GM12891 (cell line): ENCODE measurements at places on chromosomes 13 and 19.

DNA sequence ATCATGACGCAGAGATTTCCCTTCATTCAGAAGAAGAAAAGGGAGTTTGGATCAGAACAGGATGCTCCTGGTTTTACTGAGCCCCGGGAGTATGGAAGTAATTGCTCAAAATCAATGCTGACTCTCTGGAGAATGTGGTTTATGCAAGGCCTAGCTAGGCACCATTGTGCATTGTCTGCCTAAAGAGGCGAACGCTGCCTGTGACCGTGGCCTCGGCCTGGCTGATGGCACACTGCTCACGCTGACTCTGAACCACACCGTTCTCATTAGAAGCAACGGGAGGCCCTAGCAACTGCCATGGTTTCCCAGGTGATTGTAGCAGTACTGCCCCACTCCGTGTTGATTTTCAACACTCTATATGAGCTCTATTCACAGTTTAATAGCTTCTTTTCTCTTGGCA is 41.7 kb upstream of the UBL3 start:
- DNase-seq, result no peak

GRCh38 chr13:105518086-105518485 is 1017.4 kb downstream of the EFNB2 start:
- DNase-seq, result no peak

- no peak for DNase-seq
These were observed 8.1 kb downstream of the TIMM29 start for GRCh38 chr19:10936661-10937084.

DNA sequence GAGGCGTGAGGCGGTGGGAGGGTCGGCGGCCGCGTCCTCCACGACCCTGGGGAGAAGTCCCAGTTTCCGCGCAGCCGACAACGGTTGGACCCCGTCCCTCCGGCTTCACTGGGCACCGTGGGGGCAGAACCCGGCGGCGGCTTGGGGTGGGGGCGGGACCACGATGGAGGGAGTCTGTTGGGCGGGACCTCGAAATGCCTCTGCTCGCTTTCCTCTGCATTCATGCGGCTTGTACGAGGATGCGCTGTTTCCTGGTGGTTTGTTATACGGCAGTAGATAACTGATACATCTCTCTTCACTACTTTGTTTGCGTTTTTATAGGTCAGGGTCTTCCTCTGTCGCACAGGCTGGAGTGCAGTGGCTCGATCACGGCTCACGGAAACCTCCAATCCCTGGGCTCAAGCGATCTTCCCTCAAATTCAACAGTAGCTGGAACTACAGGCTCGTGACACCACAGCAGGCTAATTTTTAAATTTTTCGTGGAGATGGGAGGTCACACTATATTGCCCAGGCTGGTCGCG is 24.6 kb upstream of the ZNF846 start:
- no peak for DNase-seq

DNA sequence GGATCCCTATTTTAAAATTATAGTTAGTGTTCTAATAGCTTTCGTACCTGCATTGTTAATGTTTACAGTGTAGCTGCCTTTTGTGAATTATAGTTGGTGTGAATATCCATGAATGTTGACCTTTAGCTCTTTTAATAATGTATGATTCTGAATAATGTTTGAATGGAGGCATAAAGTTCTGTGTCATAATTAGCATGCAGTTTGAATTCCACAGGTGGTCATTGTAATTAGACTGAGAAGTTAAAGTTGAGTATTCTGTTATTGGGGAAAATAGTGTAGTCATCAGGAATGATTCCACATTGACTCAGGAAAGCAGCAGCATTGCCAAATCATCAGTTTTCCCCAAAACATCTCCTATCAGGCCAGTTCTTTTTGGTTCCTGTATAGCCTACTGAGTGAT is 12.1 kb downstream of the GPR18 start:
- no peak for DNase-seq

DNA sequence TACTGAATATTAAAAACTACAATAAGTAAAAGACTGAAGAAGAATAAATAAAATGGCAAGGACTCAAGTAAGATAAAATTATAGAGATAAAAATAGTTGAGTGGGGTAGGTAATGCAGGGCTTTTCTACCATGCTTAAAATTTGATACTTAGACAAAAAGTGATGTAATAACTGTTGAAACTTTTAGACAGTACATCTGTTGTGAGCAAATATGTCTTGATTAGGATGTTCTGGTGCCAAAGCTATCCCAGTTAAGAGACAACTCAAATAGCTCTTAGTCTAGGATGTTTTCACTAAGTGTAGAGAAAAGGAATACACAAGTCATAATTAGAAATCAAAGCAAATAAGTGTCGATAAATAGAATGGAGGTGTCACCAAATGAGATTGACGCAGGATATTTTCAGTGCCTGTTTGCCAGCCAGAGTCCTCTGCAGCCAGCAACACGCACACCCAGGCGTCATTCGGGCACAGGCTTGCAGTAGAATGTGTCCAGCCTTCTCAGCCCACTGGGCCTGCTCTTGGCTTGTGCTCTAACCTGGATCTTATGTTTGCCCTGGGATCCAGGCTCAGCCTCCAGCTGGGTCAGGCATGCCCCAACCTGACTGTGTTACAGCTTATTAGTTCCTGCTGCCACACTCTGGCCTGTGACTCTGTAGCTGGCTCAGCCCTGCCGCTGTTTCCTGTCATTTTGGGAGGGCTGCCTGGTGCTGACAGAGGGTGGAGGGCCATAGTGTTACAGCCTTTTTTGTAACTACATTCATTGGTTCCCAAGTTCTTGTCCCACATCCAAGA is 766.2 kb downstream of the PCDH17 start:
- DNase-seq, result no peak

- DNase-seq, result no peak
These were observed 241.1 kb upstream of the ZNF507 start for GRCh38 chr19:32104153-32104849.

DNA sequence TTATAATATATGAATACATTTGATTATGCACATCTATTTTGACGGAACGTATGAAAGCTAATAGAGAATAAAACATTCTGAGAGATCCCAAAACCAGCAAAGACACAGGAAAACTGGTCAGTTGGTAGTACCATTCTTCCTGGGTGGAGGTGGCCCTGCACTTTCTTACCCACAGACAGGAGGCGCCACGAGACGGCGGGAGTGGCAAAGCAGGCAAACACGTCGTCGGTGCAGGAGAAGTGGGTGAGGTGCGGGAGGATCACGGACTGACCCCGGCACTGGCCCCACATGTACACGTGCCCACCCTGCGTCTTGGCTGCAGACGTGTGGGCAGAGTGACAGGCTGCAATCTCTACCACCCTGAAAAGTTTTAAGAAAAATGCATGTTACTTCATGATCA is 36.1 kb downstream of the RCBTB1 start:
- DNase-seq, result no peak

DNA sequence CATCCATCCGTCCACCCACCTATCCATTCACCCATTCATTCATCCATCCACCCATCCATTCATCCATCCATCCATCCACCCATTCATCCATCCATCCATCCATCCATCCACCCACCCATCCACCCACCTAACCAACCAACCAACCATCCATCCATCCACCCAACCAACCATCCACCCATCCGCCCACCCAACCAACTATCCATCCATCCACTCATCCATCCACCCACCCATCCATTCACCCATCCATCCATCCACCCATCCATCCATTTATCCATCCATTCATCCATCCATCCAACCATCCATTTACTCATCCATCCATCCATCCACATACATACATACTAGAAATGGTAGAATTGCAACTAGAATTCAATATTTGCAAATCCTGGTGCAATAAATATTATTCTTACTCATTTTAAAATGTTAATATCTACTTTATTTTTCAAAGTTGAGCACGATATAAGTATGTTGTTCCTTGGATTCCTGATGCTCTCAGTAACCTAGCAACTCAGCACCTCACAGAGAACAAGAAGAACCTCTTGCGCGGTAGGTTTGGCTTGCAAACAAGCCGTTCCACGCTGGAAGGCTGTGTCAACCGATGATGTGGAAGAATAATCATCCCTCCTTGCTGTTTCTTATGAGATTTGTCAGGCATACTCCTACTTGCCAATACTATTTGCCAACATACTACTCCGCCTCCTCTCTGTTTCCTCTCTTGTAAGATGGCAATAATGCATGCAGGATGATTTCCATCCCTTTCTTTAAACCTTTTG is 111.7 kb downstream of the GNG7 start:
- DNase-seq, result no peak

- DNase-seq, result no peak
These were observed 897.2 kb downstream of the DIAPH3 start for GRCh38 chr13:59266478-59267063.

DNA sequence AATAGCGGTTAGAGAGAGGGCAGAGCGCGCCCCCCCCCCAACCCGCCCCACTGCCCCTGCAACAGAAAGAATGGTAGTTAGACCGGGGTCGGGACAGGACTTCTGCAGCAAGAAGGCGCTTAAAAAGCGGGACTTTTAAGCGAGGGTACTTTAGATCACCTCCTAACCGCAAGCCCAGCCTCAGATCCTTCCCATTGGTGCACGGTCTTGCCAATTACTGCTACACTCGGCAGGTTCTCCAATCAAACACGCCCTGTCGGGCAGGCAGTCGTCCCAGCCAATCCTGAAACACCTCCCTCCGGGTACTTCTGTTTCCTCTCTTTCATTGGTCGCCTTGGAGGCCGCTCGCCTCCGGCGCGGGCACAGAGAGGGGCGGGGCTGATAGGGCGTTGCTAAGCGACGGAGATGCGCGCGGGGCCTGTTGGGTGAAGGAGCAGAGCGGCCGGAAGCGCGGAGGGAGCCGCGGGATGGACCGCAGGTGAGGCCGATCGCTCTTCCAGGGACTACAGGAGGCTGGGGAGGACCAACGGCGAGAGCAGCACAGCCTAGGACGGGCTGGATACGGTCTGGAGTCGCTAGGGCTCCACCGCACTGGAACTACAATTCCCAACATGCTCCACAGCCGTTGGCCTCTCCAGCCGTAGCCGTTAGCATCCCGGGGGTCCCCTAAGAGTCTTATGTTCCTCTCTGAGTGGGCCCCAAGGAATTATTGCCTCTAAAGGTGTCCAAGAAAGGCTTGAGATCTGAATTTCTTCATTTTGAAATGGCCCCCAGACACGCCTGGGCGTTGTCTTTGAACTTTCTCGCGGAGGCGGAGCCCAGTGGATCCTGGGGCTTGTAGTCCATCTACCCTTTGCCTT is at the start of gene PROSER3:
PROSER3 (plus strand) TSS at position 428 of the 860 bp plus-strand sequence; CDS start at position 468, 40 bp downstream.
- peak; percentile 96 for DNase-seq

- DNase-seq, result no peak
These were observed at the start of gene SYCN for GRCh38 chr19:39203372-39204341. SYCN (minus strand) TSS chr19:39204263; CDS start chr19:39204254, 9 bp downstream.

DNA sequence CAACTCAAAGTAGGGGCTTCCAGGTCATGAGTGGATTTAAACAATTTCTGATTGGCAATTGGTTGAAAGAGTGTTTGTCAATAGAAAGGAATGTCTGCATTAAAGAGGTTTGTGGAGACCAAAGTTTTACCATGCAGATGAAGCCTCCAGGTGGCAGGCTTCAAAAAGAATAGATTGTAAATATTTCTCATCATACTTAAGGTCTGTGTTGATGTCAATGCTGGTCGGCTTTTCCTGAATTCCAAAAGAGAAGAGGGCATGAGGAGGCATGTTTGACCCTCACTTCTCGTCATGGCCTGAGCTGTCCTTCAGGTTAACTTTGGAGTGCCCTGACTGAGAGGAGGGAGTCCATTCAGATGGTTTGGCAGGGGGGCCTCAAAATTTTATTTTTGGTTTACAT is 125.4 kb upstream of the RFC3 start:
- DNase-seq, result no peak

- no peak for DNase-seq
These were observed 187.1 kb downstream of the KATNAL1 start for GRCh38 chr13:30120133-30120822.

GRCh38 chr19:13996928-13997630 is 9.0 kb downstream of the RFX1 start:
- no peak for DNase-seq

GRCh38 chr13:44040818-44041100 is 161.1 kb downstream of the LACC1 start:
- no peak for DNase-seq

DNA sequence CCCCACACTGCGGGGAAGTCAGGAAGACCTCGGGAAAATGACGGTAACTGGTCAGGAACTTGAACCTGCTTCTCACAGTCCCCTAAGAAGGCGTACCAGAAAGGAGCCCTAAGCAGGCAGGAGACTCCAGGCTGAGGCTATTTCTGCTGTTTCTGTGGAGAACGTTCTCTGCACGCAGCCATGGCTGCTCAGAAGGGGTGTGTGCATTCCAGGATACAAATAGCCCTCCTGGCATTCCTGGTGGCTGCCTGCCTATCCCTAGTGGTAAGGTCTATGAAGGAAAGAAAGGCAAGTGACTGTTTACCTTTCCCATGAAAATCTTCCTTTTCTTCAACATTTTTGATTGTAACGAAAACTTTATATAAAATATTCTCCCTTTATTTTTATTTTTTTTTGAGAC is 2.5 kb downstream of the SGCG start:
- DNase-seq, result no peak

- DNase-seq, result peak; percentile 78
These were observed at the start of gene ANKLE1 for GRCh38 chr19:17281391-17282304. ANKLE1 (plus strand) TSS chr19:17281901; CDS start chr19:17281921, 20 bp downstream.

- DNase-seq, result no peak
These were observed 7.5 kb downstream of the RPS9 start for GRCh38 chr19:54207983-54208783.

DNA sequence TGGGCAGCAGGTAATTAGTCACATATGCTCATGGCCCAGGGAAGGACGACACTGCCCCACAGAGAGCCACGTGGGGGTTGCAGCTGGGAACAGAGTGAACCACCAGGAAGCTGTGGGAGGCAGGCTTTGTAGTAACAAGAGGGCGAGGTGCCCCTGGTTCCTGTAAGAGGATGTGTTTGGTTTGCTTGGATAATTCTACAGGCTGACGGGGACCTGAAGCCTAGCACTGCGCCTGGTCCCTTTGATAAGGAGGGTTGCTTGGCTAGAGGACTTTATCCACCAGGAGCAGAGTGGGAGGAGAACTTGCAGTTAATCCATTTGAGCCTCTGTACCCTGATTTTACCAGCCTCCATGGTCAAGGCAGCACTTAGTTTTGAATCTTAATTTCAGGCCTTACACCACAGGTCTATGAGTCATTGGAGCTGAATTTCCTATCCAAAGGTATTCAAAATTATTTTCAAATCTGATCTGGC is 67.4 kb upstream of the CLDN10 start:
- DNase-seq, result no peak

GRCh38 chr13:110377178-110377825 is 70.2 kb downstream of the COL4A2 start:
- no peak for DNase-seq

DNA sequence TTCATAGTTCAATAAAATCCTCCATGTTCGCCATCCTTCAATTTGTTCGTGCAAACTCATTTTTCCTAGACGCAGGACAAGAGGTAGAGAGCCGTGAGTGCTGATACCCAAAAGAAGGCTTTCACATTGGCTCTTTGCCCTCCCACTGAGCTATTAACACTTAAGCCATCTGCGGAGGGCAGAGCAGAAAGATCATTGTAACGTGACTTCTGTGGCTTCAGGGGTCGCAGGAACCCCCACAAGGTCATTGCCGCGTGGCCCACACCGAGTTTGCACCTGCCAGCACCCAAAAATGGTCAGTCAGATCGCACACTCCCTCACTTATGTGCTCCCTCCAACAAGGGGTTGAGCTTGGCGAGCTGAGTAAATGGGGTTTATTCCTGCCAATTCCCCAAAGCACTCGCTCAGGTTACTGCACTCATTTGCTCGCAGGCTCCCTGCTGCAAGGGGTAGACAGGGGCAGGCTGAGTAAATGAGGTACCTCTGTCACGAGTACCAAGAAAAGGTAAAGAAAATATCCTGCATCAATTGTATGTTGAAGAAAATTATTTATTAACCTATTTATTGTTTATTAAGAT is 144.1 kb downstream of the PRR20E start:
- no peak for DNase-seq
